Stimulated activated CD4-positive, alpha-beta T cell treated with anti-CD3 and anti-CD28 coated beads, Interleukin-1b, Interleukin-23, amount 100 ng/mL, for 1 hour (primary cell): ENCODE measurements at places on chromosomes 3 and 15.

DNA sequence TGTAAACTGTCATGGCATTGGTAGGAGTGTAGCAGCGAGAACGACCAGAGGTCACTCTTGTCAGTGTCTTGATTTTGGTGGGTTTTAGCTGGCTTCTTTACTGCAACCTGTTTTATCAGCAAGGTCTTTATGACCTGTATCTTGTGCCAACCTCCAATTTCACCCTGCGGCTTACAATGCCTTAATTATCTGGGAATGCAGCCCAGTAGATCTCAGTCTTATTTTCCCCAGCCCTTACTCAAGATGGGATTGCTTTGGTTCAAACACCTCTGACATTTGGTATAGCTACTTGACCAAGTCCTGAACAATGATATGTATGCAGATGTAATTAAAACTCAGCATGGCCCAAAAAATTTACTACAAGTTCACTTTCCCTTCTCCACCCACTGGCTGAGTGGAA lies 388.4 kb downstream of the RSL24D1 start:
- DNase-seq = no peak

- no peak for DNase-seq
These were observed 7.9 kb upstream of the SPPL2A start for GRCh38 chr15:50773389-50773788.

- DNase-seq = no peak
These were observed 25.1 kb downstream of the OXSR1 start for GRCh38 chr3:38190481-38190881.

- DNase-seq = no peak
These were observed 50.2 kb downstream of the AKAP13 start for GRCh38 chr15:85430406-85431204.

- DNase-seq = no peak
These were observed 665.2 kb upstream of the ADAMTS9 start for GRCh38 chr3:65352951-65353350.

DNA sequence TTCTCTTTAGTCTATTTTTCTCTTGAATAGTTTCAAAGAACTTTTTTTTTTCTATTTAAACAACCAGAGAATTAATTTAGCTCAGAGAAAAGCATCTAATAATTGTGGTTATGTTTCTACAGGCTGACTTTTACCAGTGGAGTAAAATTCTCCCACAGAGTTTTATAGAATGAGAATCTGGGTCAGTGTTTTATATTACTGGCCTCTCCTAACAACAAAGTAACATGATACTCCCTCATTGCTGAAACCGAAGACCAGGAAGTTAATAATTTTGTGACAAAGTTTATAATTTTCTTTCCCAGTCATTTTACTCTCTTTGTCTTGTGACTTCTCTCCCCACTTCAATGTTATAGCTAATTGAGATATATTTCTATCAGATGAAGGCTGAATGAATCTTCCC lies 946.9 kb downstream of the EPHA3 start:
- no peak for DNase-seq

DNA sequence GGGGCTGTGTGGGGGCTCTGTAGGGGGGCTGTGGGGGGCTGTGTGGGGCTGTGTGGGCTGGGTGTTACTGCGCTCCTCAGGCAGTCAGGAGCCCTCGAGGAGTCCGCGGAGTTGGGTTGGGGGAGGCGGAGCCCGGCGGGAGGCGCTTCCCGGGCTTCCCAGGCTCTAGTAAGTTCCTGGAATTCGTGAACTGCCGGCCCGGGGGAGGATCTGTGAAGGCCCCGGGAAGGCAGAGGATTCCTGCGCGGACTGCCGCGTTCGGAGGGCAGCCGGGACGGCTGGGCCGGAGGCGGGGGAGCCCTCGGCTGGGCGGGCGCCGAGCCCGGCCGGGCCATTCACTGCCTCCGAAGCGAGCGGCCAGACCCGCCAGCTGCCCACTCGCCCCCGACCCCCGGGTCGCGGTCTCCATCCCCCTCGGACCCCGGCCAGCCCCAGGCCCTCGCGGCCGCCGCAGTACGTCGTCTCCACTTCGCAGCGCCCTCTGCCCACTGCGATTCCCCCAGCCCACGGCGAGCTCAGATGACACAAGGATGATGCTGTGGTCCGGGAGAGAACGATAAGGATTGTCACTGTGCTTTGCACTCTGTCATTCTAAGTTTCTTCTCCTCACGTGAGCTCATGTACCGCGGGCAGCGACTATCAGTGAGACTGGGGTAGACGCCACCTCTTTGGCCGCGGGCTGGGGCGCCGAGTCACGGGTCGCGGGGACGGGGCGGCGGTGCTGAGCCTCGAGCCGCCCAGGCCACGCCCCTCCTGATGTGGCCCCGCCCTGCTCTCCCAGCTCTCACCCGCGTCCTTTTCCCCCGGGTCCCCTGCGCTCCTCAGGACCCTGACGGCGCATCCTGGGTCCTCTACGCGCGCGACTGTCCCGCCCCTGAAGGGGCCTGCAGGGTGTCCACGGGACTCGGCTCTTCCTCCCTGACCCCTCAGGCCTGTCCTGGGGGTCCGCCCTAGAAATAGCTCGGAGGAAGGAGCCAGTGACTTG lies 65.3 kb downstream of the KLF13 start:
- DNase-seq = peak; percentile 48

- DNase-seq = no peak
These were observed 1.6 kb downstream of the ZDHHC3 start for GRCh38 chr3:44974416-44974815.

DNA sequence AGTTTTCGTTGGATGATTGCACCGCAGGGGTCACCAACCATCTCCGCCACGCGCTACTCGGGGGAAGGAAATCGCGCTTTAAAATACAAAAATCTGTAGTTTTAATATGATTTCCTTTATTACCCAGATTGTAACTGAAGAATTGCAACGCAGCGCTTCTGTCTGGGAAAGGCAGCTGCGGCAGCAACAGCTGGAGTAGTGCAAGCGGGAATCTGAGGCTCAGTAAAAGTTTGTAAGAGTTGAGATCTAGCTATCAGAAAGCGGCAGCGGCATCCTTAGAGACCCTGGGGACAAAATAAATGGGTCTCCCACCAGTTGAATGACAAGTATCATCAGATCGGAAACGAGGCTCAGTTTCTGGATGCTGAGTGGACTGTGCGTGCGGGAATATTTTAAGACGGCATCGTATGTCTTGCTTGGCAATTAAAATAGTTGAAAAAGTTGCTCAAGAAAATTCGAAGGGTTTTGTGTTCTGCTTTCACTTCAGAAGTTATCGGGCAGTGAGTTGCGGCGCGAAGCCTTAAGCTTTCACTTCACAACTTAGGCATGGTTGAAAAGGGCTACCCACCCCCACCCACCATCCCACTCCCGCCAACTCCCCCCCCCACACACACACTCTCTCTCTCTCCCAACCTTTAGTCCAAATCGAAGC lies 2.7 kb downstream of the MECOM start:
- no peak for DNase-seq

DNA sequence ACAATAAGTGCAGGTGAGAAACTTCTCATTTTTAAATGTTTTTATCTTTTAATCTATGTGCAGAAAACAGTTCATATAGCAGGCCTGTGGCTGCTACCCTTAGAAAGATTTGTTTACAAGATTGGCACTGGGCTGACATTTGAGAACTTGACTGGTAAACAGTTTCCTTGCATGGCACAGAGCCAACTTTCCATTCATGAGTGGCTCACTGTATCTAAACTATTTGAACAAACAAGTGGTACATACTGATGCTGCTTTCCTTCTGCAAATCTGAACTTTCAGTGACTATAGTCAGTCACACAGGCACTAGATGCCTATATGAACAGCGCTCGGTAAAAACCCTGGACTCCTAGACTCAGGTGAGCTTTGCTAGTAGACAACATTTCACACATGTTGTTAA lies 6.3 kb upstream of the GTPBP8 start:
- DNase-seq = no peak

DNA sequence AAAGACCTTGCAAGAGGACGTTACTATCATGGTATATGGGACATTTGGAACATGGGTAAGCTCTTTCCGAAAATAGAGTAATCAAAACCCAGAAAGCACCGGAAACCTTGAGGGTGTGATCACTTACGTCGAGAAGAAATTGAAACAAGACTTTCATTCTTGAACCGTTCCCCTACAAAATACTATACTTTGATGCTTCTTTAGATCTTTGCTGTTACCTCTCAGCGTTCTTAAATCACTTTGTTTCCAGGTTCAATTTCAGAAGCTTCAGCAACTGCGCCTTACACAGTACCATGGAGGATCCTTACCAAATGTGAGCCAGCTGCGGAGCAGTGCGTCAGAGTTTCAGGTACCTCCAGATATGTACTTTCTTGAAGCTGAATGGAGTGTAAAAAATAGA lies 10.1 kb downstream of the CRTC3 start:
- DNase-seq = no peak

- DNase-seq = no peak
These were observed 48.3 kb downstream of the CCDC12 start for GRCh38 chr3:46928282-46928681.

GRCh38 chr3:31462050-31462569 lies 70.6 kb upstream of the STT3B start:
- no peak for DNase-seq

DNA sequence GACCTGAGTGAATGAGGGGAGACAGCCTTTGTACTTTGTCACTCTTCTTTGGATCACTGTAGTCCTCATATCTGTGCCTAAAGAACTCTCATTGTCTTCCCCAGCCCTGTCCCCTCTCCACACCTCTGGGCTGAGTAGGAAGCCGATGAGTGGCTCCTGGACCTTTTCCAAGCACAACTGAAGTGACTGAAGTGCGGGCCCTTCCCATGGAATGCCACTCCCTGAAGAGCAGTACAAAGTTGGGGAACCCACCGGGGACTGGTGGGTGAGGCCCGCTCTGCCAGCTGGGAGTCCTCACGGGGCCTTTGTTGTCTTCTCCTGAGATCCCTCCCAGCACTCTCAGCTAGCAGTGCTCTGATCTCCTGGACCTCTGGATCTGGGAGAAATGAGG lies 90.1 kb downstream of the AAGAB start:
- DNase-seq = no peak

DNA sequence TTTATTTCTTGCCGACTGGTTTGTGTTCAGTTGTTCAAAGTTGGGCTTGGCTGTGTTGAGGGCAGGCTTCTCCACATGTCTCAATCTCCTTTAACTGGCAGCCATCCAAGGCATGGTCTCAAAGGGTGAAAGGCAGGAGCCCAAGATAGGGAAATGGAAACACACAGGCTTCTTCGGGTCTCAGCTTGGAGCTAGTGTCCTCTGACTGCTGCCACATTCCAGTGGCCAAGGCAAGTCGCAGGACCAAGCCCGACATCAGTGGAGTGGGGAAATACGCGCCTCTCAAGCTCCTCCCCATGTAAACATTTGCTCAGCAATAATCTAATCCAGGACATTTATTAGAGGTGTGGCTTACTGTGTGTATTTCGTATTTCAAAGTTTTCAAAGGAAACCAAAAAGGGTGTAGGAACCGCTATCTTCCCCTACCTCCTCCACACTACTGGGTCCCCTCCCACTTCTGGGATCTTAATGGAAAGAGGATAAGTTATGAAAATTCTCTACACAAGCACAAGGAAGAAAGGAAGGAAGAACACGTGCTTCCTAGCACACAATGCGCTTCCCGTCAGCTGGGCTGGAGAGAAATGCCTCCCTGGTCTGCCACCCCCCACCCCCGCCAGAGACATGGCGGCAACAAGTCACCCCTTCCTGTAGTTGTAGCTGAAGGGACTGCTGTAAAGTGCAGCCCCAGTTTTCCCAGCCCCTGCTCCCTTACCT lies 181.7 kb downstream of the FAM43A start:
- no peak for DNase-seq
